ENCODE measurements at places on chromosomes 2 and 18.

- DNase-seq: no peak
Measured at GRCh38 chr2:151976945-151977353, 121.9 kb downstream of the CACNB4 start.

GRCh38 chr2:66717973-66718372, 283.0 kb downstream of the MEIS1 start:
- DNase-seq: no peak

DNA sequence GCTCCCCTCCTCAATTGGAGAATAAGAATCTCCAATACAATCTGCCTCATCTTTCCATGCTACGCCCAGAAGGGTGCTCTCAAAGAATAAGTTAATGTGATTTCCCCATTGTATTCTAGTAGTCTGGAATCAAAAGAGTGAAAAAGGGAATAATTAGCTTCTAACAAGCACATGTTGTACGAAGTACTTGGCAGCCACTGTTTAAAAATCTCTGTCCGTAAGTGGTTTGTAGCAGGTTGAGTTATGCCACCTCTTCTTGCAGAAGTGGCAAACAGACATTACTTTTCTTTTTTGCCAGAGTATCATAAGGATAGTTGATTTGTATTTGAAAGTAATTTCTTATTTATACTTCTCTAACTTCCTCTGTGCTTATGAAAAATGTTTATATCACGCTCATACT, 184.7 kb downstream of the CD226 start:
- DNase-seq: no peak

GRCh38 chr18:8121101-8121500, 488.1 kb upstream of the RAB12 start:
- no peak for DNase-seq

- DNase-seq: no peak
Measured at GRCh38 chr2:220025207-220025606, 397.8 kb downstream of the SLC4A3 start.

DNA sequence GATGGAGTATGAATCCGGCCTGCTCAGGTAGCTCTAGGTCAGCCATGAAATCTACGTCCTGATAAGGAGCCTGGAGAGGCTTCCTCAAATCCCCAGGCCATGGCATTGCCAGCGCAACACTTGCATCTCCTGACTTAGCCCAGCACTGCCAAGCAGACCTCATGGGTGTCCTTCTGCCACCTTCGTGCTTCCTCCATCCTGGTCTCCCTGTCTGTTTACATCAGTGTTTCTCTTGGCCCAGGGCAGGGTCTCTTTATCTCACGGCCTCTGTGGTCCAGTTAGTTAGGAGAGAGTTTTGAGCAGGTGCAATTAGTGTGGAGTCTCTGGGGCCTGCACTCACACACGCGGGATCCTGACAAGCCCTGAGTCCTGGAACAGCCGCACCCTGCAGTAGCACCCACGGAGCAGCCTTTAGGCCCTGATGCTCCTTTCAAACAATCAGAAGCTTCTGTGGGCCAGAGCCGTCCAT, 193.1 kb upstream of the ARL4C start:
- no peak for DNase-seq

- peak; percentile 59 for DNase-seq
Measured at GRCh38 chr2:98444436-98445176, at the start of gene INPP4A. Gene INPP4A, plus strand, starts transcription at chr2:98444858. Its CDS starts 75,191 bp downstream, at chr2:98520049.

- no peak for DNase-seq
Measured at GRCh38 chr2:41294331-41294730, 753.5 kb upstream of the PKDCC start.

GRCh38 chr18:22024924-22025323, 144.5 kb upstream of the GATA6 start:
- no peak for DNase-seq

Measured in NCI-H187 (cell line).